ENCODE measurements at places on chromosomes 1 and 21. TPM values are rescaled to one million over a fixed set of nuclear protein-coding genes. Genes with fewer than 3 reads are reported as not detected.

CCDC190 gene
- total RNA-seq = 0.13 TPM

C1orf87 gene
- total RNA-seq = not detected

GSTM3 gene
- total RNA-seq = 57.9 TPM

NAV1 gene
- total RNA-seq = 88.8 TPM

IRF2BP2 gene
- total RNA-seq = 134 TPM

DNA sequence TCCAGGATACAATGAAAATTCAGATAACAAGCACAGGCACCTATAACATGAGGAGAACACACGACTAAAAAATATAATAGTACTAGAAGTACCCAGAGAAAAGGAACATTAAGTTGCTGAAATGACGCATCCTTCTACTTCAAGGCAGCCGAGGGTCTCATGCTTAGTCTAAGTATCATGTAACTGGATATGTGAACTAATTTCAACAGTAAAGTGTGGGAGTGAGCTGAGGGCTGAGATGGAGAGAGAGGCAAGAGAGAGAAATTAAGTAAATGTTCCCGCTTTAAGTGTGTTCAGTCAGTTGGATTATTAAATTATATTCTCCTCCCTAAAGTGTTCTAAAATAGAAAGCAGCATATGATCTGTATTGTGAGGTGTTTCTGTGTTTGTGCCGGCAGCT, 152.2 kb upstream of the KRTAP19-8 start:
- DNase-seq = no peak

DNA sequence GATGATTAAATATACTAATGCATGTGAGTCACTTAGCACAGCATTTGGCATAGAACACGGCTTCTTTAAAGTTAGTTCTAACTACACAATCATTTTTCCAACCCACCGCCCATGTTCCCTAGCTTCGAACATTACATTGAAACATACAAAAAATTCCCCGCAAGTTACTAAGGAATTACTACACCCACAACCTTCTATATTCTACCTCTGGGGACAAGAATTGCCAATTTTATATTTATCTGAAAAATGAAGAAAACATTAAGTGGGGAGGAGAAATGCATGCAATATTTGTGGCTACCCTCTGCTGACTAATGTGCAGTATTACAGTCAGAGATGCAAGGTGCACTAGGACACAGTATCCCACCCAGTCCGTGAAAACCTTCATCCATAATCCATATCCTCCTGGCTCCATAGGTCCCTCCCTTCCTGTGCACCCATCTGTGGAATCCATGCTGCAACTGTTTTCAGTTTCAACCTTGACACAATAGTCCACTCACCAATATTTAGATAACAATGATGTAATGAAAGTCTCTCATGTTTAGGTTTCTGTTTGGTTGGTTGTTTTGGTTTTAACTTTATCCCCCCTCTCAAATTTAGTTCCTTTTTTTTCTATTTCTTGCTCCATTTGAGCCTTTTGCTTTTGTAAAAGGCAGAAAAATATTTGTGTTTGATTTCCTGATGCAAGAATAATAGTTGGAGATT, 31.6 kb downstream of the RGS5 start:
- no peak for DNase-seq

- no peak for DNase-seq
Observed at GRCh38 chr1:228095938-228096337, 7.2 kb downstream of the C1orf35 start.

GRCh38 chr1:208189716-208190115, 54.5 kb downstream of the PLXNA2 start:
- no peak for DNase-seq

GRCh38 chr1:29469457-29469856, 233.1 kb downstream of the PTPRU start:
- no peak for DNase-seq

DNA sequence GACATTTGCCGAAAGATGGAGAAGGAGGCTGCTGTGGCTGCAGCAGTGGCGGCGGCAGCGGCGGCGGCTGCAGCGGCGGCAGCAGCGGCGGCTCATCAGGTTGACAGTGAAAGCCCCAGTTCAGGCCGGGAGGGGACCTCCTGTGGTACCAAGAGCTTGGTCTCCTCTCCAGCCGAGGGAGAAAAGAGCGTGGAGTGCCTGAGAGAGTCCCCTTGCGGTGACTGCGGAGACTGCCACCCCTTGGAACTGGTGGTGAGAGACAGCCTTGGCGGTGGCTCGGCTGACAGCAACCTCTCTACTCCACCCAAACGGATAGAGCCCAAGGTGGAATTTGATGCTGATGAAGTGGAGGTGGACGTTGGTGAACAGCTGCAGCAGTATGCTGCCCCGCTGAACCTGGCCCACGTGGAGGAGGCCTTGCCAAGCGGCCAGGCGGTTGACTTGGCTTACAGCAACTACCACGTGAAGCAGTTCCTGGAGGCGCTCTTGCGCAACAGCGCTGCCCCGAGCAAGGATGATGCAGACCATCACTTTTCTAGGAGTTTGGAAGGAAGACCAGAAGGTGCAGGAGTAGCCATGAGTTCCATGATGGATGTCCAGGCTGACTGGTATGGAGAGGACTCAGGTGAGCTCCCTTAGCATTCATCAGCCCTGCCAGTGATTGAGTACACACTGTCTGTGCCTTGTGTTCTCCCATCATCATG, 6.3 kb downstream of the ZBTB8B start:
- no peak for DNase-seq

DNA sequence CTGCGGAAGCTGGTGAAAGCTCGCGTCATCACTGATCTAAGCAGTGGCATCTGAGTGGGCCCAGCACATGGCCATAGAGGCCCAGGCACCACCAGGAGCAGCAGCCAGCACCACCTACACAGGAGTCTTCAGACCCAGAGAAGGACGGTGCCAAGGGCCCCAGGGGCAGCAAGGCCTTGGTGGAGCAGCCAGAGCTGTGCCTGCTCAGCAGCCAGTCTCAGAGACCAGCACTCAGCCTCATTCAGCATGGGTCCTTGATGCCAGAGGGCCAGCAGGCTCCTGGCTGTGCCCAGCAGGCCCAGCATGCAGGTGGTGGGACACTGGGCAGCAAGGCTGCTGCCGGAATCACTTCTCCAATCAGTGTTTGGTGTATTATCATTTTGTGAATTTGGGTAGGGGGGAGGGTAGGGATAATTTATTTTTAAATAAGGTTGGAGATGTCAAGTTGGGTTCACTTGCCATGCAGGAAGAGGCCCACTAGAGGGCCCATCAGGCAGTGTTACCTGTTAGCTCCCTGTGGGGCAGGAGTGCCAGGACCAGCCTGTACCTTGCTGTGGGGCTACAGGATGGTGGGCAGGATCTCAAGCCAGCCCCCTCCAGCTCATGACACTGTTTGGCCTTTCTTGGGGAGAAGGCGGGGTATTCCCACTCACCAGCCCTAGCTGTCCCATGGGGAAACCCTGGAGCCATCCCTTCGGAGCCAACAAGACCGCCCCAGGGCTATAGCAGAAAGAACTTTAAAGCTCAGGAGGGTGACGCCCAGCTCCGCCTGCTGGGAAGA, 3.2 kb upstream of the ARTN start:
- no peak for DNase-seq

GRCh38 chr21:41600116-41600515, 92.2 kb upstream of the TMPRSS2 start:
- no peak for DNase-seq

- no peak for DNase-seq
Observed at GRCh38 chr1:162590686-162591085, 29.2 kb downstream of the UAP1 start.

- DNase-seq = no peak
Observed at GRCh38 chr1:165073185-165074007, 283.1 kb downstream of the LMX1A start.

- no peak for DNase-seq
Observed at GRCh38 chr1:22290611-22291010, 147.7 kb upstream of the WNT4 start.

DNA sequence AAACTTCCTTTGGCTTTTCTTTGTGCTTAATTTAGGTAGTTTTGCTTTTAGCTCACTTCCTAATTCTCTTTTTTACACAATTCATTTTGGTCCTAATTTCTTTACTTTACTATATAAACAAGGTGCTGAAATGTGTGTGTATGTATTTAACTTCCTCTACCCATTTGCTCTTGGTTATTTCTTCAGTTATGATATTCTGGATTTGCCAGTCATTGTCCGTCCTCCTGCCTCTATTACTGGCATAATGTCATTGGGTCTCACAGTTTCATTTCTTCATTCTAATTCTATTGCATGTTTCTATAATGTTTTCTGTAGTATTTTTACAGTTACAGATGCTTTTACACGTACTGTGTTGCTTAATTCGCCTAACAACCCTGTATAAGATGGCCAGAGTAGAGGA, 96.2 kb downstream of the ZMYM4 start:
- DNase-seq = no peak

DNA sequence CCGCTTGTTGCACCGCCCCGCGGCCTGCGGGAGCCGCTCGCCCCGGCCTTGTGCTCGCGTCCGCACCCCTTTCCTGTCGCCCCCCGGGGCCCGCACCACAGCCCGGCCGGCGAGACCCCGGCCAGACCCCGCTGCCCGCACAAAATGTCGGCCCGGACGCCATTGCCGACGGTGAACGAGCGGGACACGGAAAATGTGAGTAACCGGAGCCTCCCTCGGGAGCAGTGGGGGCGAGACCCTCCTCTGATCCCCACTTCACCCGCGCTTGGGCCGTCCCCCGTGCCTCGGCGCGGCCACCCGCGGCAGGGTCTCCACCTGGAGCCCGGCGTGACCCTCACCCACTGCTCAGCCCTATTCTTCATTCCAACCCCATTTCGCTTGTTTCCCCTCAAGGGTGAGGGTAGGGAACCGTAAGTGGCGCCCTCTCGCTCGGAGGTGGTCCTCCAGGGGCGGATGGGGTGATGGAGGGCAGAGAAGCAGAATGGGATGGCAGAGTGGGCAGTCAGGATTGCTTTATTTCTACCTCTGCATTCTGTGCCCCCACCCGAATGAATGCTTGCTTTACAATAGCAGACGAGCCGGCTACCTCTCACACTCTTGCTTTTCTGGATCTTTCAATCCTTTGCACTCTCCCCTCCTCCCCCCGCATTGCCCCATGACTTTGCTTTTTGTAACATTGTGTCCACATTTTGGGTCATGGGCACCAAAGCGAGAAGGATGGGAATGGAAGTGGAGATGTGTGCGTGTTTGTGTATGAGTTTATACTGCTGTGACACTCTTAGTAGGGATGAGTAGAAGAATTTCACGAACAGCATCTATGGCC, 954 bp downstream of the MARK1 start:
- peak; percentile 48 for DNase-seq

DNA sequence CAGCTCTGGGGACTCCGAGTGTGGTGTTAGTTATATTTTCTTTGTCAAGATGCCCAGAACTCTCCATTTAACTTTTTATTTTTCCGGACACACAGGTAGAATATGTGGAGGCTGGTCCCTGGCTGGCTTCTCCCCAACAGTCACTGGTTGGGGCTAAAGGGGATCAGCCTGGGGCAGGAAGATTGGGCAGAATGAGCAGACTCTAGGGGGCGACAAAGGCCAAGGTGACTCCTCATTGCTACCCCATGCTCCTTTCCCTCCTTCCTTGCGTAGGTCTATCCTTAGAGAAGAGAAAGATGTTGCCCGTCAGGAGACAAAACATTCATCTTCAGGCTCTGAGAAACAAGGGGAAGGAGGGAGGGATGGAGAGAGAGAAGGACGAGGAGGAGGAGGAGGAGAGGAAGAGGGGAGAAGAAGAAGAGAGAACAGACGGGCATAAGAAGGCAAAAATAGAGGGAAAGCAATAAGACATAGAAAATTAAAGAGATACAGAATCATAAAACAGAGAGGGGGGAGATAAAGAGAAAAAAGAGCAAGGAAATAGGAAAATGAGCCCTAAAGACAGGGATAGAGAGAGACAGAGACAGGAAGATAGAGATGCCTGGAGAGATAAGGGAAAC, 89.9 kb downstream of the FOXD2 start:
- no peak for DNase-seq

DNA sequence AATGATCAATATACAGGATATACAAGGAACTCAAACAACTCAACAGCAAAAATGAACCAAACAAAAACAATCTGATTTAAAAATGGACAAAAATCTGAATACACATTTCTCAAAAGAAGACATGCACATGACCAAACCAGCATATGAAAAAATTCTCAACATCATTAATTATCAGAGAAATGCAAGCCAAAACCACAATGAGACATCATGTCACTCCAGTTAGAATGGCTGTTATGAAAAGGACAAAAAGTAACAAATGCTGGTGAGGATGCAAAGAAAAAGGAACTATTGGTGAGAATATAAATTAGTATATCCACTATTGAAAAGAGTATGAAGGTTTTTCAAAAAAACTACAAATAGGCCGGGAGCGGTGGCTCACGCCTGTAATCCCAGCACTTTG, 42.0 kb downstream of the FCRL3 start:
- DNase-seq = no peak

Data from mesothelial cell of epicardium (in vitro differentiated cells).